WTC11 (cell line): ENCODE measurements at places on chromosomes 1 and 21. TPM values are rescaled to one million over a fixed set of nuclear protein-coding genes. Genes with fewer than 3 reads are reported as not detected.
A peak's percentile ranks its signal among the peaks of the same experiment; 100 is the strongest.

The WDR64 gene
- not detected in 3 replicates for total RNA-seq

The AMY1B gene
- not detected in 3 replicates for total RNA-seq

The AADACL3 gene
- total RNA-seq = 0.77 to 0.94 TPM (median 0.78 TPM) in 3 replicates

The OLFML2B gene
- 4.9 to 6.5 TPM (median 6.2 TPM) in 3 replicates for total RNA-seq

The PTPRU gene
- total RNA-seq = 60.8 to 75.4 TPM (median 68.2 TPM) in 3 replicates

GRCh38 chr21:45972716-45973474 is 8.7 kb upstream of the COL6A1 start:
- peaks cover 17% of the 10 kb centered on the region for H3K4me1 ChIP-seq
- no peak for DNase-seq

- H3K36me3 ChIP-seq = peaks cover 3% of the 10 kb centered on the region; the same call in 1 of the 2 replicates
- peaks cover 53% of the 10 kb centered on the region for H3K4me1 ChIP-seq
- peak; percentile 23 for DNase-seq
- H3K27me3 ChIP-seq = no peaks in the 10 kb centered on the region
Observed at GRCh38 chr1:75672528-75673393, 51.7 kb upstream of the ACADM start.

GRCh38 chr1:19156676-19157075 is 53.4 kb downstream of the UBR4 start:
- no peak for DNase-seq
- H3K27ac ChIP-seq = no peak overlapping the region
- peaks cover 95% of the 10 kb centered on the region for H3K36me3 ChIP-seq
- H3K4me1 ChIP-seq = no peaks in the 10 kb centered on the region
- no peak overlapping the region for H3K4me3 ChIP-seq
- no peaks in the 10 kb centered on the region for H3K27me3 ChIP-seq

DNA sequence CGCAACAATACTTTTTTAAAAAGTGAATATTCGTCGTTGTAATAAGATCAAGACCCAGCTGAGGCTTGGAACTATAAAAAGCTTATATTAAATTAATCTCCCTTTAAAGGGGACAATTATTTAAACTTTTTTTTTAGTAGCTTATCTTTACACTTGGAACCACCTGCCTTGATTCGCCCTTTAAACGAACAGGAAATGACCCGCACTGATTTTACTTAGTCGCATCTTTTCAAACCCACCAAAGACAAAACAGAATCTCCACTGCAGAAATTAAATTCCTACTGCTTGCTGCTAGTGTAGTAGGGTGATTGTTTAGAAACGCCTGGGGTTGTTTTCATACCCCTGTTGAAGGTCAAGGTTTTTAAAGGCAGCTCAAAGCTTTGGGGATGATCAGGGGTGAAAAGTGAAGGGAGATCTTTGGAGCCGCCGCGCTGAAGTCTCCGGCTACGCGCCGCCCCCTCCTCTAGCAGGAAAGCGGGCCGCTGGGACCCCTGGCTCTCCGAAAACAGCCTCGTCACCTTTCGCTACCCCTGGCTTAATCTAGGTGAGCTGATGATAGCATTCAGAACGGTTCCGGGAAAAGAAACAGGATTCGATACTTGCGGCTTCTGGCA is 163.4 kb downstream of the RUNX1 start:
- DNase-seq = peak; percentile 47
- no peak overlapping the region for H3K27ac ChIP-seq
- peaks cover 78% of the 10 kb centered on the region for H3K27me3 ChIP-seq
- H3K4me3 ChIP-seq = peak overlapping the region; percentile 87

- no peaks in the 10 kb centered on the region for H3K4me1 ChIP-seq
- no peak for DNase-seq
- peaks cover 7% of the 10 kb centered on the region for H3K36me3 ChIP-seq
- no peaks in the 10 kb centered on the region; the same call in 1 of the 2 replicates for H3K27me3 ChIP-seq
Observed at GRCh38 chr1:15424146-15424667, 14.0 kb upstream of the CTRC start.

GRCh38 chr1:201945157-201945556 is 1.2 kb downstream of the LMOD1 start:
- peaks cover 32% of the 10 kb centered on the region for H3K27me3 ChIP-seq
- H3K36me3 ChIP-seq = no peaks in the 10 kb centered on the region
- peak; percentile 28 for DNase-seq
- no peak overlapping the region for H3K27ac ChIP-seq

DNA sequence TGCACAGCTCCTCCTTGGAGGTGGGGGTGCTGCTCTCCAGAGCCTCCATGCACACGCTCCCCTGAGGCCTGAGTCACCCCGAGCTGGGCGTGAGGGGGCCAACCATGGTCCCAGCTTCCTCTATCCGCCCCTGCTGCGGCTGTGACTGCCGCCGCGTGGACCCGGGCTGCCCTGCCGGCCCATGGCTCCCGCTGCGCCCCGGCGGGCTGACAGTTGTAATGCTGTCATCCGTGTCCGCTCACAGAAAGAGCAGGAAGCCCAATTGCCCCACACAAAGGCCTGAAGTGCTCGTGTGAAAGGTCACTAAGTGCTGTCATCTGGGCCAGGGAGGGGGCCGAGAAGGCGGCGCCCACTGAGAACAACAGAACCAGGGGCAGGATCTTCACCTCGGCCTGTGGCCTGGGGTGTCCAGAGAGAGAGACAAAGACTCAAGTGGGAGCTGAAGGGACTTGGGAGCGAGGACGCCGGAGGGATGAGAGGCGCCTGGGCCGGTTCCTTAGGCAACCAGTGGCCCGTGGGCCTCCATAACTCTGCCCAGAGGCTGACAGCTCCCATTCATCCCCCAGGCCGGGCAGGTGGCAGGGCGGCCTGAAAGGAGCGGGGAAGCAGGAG is 31.5 kb downstream of the OLIG1 start:
- H3K27me3 ChIP-seq = peaks cover 18% of the 10 kb centered on the region
- DNase-seq = peak; percentile 32
- H3K4me3 ChIP-seq = no peak overlapping the region
- peaks cover 21% of the 10 kb centered on the region for H3K36me3 ChIP-seq
- no peak overlapping the region for H3K27ac ChIP-seq
- H3K4me1 ChIP-seq = peaks cover 53% of the 10 kb centered on the region

DNA sequence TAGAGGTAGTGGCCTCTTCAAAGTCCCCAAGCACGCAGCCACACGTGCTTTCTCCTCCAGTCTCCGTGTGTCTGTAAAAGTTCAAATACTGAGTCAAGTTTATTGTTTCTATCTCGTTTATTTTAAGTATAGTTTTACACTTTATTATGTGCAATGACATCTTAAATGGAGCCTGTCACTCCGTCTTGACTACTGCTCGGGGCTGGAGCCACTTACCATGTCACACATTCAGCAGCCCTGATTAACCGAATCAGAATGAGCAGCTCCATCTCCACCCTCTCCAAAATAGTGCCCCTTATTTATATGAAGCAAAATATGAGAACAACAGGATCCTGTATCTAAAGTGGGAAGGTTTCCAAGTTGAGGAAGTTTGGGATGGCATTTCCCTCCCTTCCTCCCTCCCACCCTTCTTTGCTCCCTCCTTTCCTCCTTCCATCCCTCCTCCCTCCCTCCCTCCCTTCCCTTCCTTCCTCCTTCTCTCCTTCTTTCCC is 201.0 kb downstream of the PBX1 start:
- H3K36me3 ChIP-seq = no peaks in the 10 kb centered on the region
- H3K27me3 ChIP-seq = no peaks in the 10 kb centered on the region
- no peak overlapping the region for H3K4me3 ChIP-seq
- H3K4me1 ChIP-seq = peaks cover 43% of the 10 kb centered on the region
- H3K27ac ChIP-seq = peak overlapping the region; percentile 14
- no peak for DNase-seq

- H3K4me3 ChIP-seq = no peak overlapping the region
- no peak for DNase-seq
- no peak overlapping the region for H3K27ac ChIP-seq
- H3K4me1 ChIP-seq = peaks cover 11% of the 10 kb centered on the region
- H3K27me3 ChIP-seq = peaks cover 25% of the 10 kb centered on the region
Observed at GRCh38 chr1:175195798-175196197, 3.2 kb upstream of the KIAA0040 start.

GRCh38 chr1:170800812-170801211 is 134.5 kb upstream of the MROH9 start:
- H3K27ac ChIP-seq = peak overlapping the region; percentile 29; the same call in 1 of the 2 replicates
- no peaks in the 10 kb centered on the region for H3K36me3 ChIP-seq
- no peak overlapping the region for H3K4me3 ChIP-seq
- DNase-seq = no peak

GRCh38 chr1:27145934-27146354 is 9.0 kb downstream of the SLC9A1 start:
- 0 out of 2 replicates have a peak, but pooled peaks cover 3% of the 10 kb centered on the region for H3K36me3 ChIP-seq
- no peak overlapping the region for H3K4me3 ChIP-seq
- no peaks in the 10 kb centered on the region for H3K27me3 ChIP-seq

DNA sequence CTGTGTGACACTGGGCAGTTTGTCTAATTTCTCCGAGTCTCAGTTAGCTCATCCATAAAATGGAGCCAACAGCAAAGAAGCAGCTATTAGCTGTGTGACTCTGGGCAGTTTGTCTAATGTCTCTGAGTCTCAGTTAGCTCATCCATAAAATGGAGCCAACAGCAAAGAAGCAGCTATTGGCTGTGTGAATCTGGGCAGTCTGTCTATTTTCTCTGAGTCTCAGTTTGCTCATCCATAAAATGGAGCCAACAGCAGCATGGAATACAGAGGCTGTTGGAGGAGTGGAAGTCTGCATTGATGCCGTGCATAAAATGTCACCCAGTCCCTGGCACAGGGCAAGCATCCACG is 297.0 kb upstream of the VAMP3 start:
- H3K4me1 ChIP-seq = no peaks in the 10 kb centered on the region
- DNase-seq = no peak
- no peak overlapping the region for H3K27ac ChIP-seq

DNA sequence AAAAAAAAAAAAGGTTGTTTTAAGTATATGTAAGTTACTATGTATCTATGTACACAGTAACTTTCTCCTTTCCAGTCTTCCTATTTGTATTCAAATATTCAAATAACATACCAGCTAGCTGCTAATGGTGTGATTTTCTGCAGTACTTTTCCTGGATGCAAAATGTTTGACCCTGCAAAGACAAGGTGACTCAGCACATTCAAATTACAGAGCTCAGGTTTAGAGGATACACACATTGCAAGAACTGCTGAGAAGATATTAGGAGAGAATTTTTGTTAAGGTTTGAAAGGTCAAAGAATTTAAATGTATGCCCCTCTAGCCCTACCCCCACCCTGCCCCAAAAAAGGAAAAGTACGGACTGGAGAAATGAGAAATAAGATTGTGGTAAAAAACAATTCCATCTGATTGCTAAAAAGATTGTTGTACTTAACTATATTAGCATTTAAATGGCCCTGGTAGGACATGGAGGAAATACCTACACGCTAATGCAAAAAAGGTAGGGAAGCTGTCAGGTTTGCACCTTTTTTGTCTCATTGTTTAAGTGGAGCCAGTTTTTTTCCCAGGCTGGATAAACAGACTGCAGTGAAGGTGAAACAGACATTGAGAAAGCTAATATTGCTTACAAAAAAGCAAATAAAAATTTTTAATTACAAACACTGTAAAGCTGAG is 45.6 kb downstream of the ZNF281 start:
- H3K27me3 ChIP-seq = peaks cover 3% of the 10 kb centered on the region; the same call in 1 of the 2 replicates
- peaks cover 50% of the 10 kb centered on the region for H3K4me1 ChIP-seq
- H3K4me3 ChIP-seq = peak overlapping the region; percentile 37
- DNase-seq = no peak
- H3K36me3 ChIP-seq = peaks cover 24% of the 10 kb centered on the region
